ENCODE measurements at places on chromosomes 5 and 9. TPM values are rescaled to one million over a fixed set of nuclear protein-coding genes. Genes with fewer than 3 reads are reported as not detected.
A peak's percentile ranks its signal among the peaks of the same experiment; 100 is the strongest.

PTPN3 gene
- total RNA-seq, result 9.3 TPM

TEK gene
- 21.7 TPM for total RNA-seq

DNA sequence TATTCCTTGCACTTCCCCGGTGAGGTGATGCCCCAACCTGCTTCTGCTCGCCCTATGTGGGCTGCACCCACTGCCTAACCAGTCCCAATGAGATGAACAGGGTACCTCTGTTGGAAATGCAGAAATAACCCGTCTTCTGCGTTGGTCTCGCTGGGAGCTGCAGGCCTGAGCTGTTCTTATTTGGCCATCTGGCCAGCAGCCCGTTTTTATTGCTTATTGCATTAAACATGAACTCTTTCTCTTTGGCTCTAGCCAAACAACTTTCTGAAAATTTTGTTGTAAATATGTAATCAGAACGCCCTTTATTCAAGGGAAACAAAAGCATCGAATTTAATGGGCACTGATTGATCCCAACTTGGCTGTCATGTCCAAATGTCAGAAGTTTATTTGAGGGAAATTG lies 124.7 kb upstream of the FTMT start:
- no peak for DNase-seq

DNA sequence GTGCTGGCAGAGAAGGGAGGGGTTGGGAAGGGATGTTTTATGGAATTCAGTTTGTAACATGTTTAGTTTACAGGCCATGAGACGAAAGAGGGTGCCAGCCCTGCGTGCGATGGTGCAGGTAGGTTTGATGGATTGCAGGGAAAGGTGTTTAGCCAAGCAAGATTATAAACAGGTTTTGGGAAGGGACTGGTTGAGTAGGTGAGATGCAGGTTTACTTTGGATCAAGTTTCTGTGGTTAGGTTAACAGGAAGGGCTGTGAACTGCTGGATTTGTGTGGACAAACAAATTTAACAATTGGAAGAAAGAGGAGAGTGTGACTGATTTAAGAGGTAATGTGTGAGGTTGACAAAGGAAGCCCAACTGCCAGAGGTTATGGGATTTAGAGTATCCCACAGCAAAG lies 32.6 kb upstream of the GPX3 start:
- DNase-seq, result no peak

GZMA gene
- 1.4 TPM for total RNA-seq

GRCh38 chr5:37071901-37072581 lies 177.1 kb downstream of the CPLANE1 start:
- no peak for DNase-seq

PPP2R2B gene
- 3.5 TPM for total RNA-seq

GRCh38 chr9:114906922-114907571 lies 23.3 kb downstream of the TNFSF8 start:
- DNase-seq, result no peak

DNA sequence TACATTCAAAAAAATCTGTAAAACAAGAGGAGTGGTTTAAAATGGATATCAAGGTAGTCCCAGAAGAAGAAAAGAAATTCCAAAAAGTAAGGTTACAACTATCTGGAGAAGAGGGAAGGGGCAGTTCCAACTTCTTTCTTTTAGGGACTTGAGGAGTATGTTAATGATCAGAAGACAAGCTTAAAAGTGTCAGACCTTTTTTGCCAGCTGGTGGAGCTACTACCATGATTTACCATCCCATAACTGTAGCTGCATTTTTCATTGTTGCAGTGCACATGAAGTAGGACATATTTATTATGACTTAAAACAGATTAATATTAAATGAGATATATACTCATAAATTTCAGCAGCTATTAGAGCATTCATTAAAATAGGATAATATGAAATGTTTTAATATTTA lies 158.5 kb upstream of the RGS7BP start:
- DNase-seq, result no peak

IGFBPL1 gene
- total RNA-seq, result 3.9 TPM

- DNase-seq, result no peak
These were observed 10.8 kb downstream of the GFRA3 start for GRCh38 chr5:138263581-138263980.

DNA sequence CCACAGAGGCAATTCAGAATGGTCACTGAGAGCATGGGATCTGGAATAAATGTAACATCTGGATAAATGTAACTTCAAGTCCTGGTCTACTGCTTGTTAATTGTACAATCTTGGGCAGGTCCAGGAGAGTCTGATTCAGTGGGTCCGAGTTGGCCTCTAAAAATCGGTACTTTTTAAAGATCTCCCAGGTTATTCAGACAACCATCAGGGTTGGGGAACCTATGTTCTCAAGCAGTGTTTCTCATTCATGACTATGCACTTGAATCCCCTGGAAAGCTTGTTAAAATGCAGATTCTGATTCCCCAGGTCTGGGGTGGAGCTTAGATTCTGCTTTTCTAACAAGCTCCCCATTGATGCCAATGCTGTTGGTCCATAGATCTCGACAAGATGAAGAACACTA lies 14.8 kb downstream of the ANXA1 start:
- no peak for DNase-seq

DNA sequence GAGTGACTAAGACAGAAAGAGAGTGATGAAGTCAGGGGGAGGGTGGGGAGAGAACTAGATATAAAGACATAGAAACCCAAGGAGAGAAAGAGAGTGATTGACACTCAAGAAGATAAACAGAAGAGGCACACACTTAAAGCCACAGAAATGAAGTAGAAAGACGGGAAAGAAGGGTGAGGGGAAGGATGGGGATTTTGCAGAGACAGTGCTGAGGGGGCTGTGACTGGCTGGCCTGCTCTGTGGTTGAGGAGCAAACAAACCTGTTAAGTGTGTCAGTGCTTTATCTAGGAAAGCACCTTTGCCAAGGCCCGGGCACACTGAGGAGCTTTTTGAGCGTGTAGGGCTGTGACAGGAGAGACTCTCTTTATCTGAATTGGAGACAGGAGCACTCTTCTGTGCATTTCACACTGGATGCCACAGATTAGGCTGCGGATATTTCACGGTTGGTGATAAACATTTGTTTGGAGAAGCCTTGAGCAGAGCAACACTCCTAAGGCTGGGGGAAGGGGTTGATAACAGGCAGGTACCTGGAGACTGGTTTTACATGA lies 109.1 kb downstream of the DOCK2 start:
- DNase-seq, result no peak

TAL2 gene
- not detected for total RNA-seq

GRCh38 chr5:56145511-56145910 lies 87.6 kb downstream of the ANKRD55 start:
- DNase-seq, result no peak

CDC23 gene
- total RNA-seq, result 17.9 TPM

GRCh38 chr5:110807169-110807568 lies 68.4 kb downstream of the SLC25A46 start:
- DNase-seq, result peak; percentile 18

SPATA31A3 gene
- total RNA-seq, result not detected
